ENCODE measurements at places on chromosomes 13 and 19.

DNA sequence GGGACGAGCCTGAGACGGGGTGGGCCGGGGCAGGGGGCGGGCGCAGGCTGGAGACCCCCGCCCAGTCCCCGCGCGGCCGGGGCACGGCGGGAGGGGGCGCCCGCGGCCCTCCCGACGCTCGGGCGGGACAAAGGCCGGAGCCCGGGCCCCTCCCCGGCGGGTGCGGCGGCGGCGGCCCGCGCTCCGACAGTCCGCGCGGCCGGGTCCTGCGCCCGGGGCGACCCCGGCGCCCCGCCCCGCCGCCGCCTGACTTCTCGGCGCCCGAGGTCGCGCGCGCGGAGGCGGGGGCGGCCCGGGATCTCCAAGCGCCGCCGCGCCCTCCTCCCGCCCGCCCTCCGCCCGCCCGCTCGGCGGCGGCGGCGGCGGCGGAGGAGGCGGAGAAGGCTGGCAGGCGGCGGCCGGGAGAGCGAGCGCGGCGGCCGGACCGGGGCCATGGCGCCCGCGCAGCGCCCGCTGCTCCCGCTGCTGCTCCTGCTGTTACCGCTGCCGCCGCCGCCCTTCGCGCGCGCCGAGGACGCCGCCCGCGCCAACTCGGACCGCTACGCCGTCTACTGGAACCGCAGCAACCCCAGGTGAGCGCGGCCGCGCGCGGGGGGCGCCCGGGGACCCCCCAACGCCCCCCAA lies at the start of gene EFNA2:
Gene EFNA2, plus strand, starts transcription at position 137 of the 624 bp plus-strand sequence. Its CDS starts 296 bp downstream, at position 433.
- no peak for DNase-seq

- DNase-seq, result peak; percentile 24
Measured at GRCh38 chr13:95300625-95301182, 547 bp downstream of the ABCC4 start.

- DNase-seq, result no peak
Measured at GRCh38 chr13:30895773-30896172, 10.3 kb upstream of the MEDAG start.

DNA sequence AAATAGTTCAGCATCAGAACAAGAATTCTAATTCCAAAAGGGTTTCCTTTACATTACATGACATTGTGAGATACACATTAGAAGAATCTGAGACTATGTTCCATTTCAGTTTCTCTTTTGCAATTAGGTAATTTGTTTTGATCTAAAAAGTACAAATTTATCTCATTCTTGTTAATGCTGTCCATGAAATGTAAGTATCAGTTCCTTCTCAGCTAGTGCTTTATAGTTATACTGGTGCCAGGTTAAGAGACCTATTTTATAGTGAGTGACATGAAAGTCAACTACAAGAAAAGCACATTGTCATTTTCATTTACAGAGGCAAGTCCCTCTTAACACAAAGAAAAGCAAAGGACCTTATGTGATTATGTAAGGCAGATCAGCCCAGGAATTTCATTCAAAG lies 43.9 kb downstream of the RCBTB2 start:
- DNase-seq, result no peak

DNA sequence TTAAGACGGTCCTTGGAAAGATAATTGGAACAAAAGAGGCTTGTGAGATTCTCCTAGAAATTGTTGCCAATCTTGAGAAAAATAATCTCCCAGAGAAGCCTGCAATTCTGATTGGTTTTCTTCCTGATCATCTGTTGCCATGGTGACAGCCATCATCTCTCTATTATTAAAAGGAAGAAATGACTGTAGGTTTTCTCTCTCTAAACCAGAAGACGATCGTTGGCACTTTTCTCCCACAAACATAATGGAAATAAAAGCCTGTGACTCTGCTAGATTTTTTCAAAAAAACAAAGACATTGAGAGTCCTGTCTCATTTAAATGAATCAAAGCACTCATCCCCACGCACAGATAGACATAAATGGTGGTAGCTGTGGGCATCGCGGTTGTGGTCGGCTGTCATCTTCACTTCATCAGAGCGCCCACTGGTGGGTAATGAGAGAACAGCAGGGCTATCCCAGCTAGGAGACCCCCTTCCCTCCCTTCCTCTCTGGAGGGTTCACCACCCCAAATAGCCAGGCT lies 21.7 kb upstream of the CALM3 start:
- no peak for DNase-seq

DNA sequence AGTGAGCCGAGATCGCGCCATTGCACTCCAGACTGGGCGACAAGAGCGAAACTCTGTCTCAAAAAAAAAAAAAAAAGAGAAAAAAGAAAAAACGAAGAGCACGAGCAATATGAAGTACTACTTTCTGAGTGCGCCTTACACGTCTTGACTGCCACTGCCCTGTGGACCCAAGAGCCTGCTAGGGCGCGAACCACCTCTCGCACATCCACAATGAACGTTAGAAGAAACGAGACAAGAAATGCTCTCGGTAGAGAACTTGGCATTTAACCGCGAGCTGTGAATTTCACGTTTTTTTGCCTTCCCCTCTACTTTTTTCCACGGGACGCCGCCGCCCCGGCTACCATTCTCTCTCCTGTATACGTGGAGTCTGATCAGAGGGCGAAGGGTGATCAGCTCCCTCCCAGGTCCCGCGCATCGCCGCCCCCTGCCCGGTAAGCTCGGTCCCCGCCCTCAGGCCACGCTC lies 454 bp downstream of the TIMM44 start:
- no peak for DNase-seq

DNA sequence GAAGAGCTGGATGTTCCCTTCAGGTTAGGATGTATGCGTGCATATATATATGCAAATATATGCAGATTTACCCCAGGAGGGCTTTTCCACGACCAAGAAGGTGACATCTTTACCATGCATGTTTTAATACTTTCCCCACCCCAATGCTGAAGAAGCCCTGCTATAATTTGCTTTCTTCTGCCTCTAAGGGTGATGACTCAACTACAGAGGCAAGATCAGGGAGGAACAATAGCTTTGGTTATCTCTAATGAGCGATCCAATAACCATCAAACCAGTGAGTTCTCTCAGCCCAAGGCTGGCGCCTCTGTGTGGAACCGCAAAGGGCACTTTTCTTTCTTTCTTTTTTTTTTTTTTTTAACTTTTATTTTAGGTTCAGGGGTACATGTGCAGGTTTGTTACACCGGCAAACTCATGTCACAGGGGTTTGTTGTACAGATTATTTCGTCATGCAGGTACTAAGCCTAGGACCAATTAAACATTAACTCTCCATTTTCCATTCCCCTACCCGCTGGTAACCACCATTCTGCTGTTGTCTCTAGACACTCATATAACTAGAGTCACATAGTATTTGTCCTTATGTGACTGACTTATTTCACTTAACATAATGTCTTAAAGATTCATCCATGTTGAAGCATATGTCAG lies 25.7 kb upstream of the UBE2L5 start:
- no peak for DNase-seq

DNA sequence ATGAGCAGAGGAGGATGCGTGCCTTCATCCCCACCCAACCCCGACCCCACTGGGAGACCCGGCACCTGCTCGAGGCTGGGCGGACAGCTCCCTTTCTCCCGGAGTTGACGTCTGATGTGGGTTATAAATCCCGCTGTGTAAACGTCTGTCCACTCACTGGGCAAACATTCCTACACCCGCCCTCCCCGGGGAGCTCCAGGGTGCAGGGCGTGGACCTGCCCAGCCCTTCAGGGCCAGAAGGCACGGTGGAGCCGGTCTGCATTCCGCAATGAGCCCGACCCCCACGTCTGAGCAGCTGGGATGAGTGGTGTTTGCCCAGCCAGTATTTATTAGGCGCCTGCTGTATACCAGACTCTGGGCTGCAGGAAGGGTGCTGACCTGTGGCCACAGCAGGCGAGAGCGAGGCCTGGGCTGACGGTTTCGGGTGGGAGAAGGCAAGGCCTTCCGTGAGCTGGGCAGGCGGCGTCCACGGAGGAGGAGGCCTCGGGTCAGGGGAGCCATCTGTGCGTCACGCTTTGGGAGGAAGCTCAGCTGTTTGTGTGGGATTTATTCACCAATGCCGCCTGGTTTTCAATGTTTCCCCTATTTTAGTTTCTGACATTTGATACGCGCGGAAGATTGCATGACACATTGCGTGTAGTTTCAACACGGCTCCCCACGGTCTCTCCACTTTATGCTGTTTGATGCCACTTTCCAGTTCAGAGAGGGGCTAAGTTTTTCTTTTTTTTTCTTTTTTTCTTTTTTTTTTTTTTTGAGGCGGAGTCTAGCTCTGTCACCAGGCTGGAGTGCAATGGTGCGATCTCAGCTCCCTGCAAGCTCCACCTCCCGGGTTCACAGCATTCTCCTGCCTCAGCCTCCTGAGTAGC lies 2.0 kb downstream of the MISP start:
- DNase-seq, result no peak

GRCh38 chr19:13963603-13964105 lies 11.3 kb downstream of the DCAF15 start:
- no peak for DNase-seq

DNA sequence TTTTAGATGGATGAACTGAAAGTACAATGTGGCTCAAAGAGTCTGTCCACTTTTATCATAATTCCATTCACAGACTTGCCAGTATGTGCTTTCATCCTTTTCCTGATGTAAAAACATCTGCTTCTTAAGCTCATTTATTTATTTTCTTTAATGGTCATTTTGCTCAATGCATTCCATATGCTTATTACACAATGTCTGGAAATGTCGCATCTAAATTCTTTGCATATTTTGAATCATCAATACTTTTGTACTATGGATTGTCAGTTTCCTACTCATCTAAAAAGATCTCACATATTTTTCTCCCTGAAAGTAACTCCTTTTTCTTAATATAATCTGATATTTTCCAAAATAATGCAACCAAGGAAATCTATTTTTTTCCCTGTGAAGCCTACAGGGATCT lies 1315.8 kb downstream of the EFNB2 start:
- no peak for DNase-seq

- DNase-seq, result no peak
Measured at GRCh38 chr13:84684804-84685203, 802.5 kb upstream of the SLITRK1 start.

- DNase-seq, result no peak
Measured at GRCh38 chr13:75494491-75494890, 12.5 kb upstream of the TBC1D4 start.

- DNase-seq, result no peak
Measured at GRCh38 chr19:43960411-43960810, 9.4 kb downstream of the ZNF221 start.

- DNase-seq, result no peak
Measured at GRCh38 chr13:30846311-30846710, 59.8 kb upstream of the MEDAG start.

- no peak for DNase-seq
Measured at GRCh38 chr19:31308781-31309180, 40.5 kb downstream of the TSHZ3 start.

GRCh38 chr19:3509566-3509989 lies 3.5 kb downstream of the FZR1 start:
- no peak for DNase-seq

DNA sequence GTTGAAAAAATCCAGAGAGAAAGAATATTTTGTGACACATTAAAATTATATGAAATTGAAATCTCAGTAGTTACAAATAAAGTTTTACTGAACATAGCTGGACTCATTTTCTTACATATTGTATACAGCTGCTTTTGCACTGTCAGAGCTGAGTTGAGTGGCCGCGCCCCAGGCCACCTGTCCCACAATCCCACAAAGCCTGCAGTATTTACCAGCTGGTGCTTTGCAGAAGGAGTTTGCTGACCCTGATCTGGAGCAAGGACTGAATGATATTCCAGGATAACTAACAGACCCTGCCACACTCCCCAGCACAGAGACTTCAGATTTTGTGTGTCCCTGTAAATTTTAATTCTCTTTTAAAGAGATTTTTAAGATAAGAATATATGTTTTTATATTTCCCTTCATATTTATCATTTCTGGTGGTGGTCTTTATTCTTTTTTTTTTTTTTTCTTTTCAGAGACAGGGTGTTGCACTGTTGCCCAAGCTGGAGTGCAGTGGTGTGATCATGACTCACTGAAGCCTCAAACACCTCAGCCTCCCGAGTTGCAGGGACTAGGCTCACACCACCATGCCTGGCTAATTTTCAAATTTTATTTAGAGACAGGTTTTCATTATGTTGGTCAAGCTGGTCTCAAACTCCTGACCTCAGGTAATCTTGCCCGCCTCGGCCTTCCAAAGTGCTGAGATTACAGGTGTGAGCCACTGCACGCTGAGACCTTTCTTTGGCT lies 48.5 kb downstream of the TDRD12 start:
- DNase-seq, result no peak

DNA sequence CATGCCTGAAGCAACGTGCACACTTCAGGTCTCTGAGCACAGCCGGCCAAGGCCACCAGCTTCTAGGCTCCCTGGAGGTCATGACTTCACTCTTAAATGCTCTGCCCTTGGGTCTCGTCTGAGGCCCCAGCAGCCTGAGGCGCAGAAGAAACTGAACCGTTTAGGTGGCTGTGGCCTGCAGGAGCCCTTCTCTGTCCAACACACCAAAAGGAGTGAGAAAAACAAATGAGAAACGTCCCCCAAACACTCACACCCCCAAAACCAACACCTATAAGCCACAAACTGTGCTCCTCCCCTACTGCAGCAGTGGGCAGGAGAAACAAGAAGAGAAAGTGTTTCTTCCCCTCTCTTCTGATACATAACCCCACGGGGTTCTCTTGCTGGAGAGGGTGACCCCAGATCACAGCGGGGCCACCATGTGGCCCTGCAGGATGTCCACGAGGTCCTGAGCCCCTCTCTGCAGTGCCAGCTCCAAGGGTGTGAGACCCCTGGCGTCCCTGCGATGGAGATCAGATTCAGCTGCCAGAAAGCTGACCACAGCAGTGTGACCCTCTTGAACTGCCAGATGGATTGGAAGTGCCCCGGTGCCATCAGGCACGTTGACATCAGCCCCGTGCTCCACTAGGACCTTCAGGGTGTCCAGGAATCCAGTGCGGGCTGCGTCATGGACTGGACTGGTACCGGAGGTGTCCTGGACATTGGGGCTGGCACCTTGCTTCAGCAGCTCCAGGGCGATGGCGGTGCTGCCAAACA lies 1.0 kb upstream of the KRI1 start:
- DNase-seq, result peak; percentile 60

DNA sequence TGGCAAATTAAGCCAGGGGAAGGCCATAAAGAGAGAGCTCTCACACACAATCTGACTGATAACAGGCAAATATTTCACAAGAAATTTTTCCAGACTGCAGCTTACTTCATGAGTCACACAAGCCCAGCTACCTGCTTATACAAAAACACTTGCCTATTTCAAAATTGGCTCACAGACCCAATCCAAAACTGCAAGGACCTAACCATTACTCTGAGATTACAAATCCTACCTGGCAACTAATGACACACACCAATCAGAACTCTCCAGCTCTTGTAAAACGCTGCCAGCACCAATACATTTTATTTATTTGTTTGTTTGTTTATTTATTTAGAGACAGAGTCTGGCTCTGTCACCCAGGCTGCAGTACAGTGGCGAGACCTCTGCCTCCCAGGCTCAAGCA lies 18.1 kb upstream of the ZFP82 start:
- no peak for DNase-seq
